ENCODE measurements at places on chromosomes 3 and 15.

GRCh38 chr3:59186725-59187124, 136.9 kb upstream of the CFAP20DC start:
- DNase-seq, result no peak

- DNase-seq, result peak; percentile 61
Observed at GRCh38 chr15:36428102-36428845, 151.2 kb upstream of the CDIN1 start.

DNA sequence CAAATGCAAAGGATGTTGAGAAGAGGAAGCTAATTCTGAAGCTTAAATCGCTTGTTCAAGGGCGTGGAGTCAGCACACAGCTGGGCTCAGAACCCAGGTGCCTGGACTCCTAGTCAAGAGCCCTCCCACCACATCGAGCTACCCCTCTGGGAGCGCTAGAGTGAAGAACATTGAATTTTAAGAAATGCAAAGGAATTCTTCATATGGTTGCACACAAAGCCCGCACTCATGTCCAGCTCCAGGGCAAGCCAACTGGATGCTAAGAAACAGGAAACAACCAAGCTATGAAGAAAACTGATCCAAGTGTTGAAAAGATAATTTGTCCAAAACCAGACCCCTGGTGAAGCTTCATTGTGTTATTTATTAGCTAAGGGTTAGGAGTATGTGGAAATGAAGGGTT, 122.3 kb downstream of the ALDH1A2 start:
- no peak for DNase-seq

DNA sequence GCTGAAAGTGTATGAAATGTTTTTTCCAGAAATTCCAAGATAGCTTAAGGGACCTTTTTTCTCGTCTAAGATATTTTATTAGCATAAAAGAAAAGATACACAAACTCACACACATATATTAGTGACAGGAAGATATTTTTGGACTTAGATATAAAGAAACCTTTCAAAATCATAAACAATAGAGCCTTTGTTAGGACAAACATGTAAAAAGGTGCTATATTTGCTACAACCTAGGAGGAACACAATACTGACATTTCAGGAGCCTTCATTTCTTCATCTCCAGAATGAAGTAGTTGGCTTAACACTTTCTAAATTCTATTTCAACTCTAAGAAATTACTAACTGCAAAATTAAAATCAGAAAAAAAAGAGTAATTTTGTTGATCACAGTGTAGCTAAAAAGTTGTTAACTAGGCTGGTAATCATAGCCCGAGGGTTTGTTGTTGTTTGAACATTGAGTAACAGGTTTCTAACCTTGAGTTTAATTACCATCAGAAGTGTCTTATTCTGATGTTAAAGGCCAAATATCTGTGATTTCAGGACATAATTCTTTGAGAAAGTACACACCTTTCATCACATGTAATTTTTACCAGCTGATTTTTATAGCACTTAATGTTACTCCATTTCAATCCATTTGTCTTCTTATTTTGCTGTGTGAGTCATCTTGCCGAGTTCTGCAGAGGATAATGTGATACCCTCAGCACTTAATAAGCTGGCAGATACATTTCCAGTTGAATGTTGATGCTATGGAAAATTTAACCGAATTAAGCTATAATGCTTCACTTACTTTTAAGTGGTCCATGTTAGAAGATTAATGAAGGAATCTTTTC, 97.3 kb downstream of the MBNL1 start:
- no peak for DNase-seq

- no peak for DNase-seq
Observed at GRCh38 chr3:32257042-32257441, 18.6 kb downstream of the CMTM8 start.

DNA sequence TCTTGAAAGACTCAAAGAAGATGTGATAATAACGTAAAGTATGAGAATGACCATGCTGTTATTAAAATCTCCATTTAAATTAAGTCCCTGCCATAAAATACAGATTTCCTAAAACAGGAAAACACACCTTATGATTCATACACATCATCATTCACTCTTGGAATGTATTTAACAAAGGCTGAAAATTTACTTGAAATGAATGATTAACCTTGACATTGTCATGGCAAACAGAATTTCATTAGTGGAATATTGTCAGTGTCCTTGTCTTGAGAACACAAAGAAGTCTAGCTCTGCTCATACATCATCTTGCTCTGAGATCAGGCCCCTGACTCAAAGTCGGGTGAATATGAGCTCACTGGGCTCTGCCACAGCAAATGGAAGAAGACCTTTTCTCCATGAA, 313.9 kb downstream of the FGF12 start:
- DNase-seq, result no peak
